ENCODE measurements at places on chromosomes 1 and 21.
A peak's percentile ranks its signal among the peaks of the same experiment; 100 is the strongest.

- no peak for DNase-seq
These were observed 16.7 kb downstream of the POU3F1 start for GRCh38 chr1:38029685-38030511.

GRCh38 chr1:37306461-37306860 is 167.9 kb upstream of the ZC3H12A start:
- no peak for DNase-seq

GRCh38 chr1:165416876-165417275 is 28.1 kb downstream of the RXRG start:
- no peak for DNase-seq

DNA sequence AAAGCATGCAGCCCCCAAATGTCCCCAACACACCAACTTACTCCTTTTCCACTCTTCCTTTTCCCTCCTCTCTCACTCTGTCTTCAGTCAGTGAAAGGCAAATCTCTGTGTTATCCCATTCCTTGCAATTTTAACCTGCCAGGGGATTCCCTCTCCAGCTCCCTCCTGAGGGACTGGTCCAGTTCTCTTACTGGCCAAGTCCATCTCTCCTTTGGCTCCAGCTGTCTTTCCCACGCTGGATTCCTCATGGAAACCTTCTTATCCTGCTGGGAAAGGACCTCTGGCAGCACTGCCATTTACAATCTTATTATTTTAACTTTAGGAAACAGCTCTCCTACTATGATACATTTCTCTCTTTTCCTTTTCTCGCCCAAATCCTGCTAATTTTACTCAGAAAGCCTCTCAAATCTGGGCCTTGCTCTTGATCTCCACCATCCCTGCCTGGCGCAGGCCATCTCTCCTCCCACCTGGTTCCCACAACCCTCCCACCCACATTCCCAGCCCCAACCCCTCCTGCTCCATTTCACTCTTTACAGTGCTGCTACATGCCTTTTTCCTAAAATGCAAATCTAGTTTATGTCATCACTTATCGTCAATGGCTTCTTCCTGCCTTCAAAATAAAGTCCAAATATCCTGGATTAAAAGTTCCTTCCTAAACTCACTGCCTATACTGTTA is 72.7 kb upstream of the CNN3 start:
- DNase-seq, result no peak

GRCh38 chr1:40239626-40240025 is 8.1 kb upstream of the TMCO2 start:
- no peak for DNase-seq

DNA sequence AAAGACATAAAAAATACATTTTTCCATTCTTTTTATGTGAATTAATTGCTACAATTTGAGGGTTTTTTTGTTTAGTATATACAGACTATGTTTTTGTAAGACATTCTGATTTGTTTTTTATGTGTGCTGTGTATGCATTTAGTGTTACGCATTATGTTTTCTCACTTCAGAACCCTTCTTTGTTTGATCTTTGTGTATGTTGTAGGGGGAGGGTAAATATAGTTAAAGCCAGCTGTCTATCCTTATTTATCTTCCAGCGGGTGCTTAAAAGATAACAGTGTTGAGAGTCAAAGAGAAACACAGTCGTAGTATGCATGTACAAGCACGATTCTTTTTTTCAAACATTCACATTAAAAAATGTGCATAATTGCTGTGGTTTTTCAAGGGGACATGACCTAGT is 97.5 kb upstream of the KIAA1614 start:
- DNase-seq, result no peak

DNA sequence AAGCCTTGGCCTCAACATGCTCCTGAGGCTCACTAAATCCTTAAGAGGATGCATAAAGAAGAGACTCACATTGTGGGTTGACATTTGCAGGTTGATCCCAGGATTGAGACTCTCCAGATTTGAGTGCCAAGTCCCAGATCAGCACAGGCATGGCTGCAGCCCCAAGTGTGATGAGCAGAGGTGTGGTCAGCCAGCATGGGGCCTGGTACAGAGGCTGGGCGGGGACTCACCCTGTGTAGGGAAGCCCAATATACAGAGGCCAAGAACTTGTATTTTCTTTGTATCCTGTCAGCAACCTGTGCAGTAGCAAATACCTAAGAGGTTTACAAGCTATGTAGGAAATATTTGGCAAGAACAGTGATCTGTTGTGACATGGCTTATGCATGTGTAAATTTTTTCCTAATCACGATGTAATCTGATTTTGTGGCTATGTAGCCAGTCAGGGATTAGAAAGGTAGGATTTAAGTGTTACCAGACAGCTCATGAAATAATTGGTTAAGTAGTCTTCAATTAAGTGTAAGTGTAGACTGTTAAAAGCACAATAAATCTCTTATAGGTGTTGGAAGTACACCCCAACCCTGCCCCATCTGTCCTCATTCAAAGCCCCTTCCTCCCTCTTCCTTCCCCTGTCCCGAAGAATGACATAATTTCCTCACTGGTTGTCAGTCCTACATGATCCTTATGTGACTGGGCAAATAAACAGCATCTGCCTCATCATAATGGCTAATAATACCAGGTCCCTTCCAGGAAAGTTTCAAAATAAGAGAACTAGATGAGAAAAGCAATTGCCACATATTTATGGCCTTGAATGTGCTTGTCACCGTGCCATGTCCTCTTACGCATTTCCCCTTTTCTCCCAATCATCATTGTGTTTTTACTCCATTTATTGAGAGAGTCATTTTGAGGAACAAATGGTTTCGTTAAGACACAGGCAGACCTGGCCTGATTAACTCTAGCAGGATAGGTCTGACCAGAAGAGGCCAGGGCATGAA is 120.9 kb downstream of the HLX start:
- no peak for DNase-seq

GRCh38 chr1:24909388-24909898 is 20.6 kb downstream of the RUNX3 start:
- no peak for DNase-seq

DNA sequence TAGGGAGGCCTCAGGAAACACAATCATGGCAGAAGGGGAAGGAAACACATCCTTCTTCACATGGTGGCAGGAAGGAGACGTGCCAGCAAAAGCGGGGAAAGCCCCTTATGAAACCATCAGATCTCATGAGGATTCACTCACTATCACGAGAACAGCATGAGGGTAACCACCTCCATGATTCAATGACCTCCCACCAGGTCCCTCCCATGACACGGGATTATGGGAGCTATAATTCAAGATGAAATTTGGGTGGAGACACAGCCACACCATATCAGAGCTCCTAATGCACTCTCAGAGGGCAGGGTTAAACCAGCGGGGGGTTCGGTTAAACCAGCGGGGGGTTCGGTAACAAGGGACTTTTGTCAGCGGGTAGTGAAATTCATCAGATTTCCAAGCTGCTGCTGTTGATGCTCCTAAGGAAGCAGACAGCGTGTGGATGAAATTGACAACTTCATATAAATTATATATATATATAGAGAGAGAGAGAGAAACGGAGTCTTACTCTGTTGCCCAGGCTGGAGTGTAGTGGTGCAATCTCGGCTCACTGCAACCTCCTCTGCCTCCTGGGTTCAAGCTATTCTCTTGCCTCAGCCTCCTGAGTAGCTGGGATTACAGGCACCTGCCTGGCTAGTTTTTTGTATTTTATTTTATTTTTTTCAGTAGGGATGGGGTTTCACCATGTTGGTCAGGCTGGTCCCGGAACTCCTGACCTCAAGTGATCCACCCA is 4.2 kb downstream of the CSTB start:
- no peak for DNase-seq

- DNase-seq, result no peak
These were observed 8.0 kb downstream of the PHLDA3 start for GRCh38 chr1:201460814-201461644.

GRCh38 chr21:38136201-38136600 is 120.6 kb upstream of the KCNJ15 start:
- DNase-seq, result no peak

DNA sequence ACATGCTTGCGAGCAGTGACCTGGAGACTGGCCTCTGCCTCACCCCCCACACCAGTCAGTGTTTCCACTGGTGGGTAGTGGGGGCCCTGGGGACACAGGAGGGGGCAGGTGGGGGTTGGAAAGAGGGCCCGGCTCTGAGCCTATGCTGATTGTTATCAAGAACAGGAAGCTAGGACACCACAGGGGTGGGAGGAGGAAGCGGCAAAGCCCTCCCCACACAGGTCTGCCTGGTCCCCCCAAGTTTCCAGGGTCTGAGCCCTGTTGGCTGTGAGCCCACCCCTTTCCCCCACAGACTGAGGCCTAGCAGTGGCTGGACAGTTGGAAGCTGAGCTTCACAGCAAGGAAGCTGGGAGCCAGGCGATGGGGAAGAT is 1.6 kb upstream of the PTPN7 start:
- peak; percentile 51 for DNase-seq

DNA sequence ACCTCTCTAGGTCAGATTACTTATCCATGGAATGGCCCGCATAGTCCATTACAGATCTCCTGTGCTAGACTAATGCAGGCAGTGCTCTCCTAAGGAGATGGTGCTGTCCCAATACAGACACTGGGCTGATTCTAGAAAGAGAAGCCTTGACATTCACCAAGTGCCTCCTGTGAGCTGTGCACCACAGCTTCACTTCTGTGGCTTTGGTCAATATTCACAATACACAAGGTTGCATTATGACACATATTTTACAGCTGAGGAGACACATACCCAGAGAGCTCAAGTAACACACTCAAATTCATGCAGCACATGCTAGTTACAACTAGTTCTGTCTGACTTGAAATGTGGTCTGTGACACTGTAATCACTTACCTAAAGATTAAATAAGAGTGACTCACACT is 59.4 kb upstream of the LRRC8B start:
- DNase-seq, result no peak

DNA sequence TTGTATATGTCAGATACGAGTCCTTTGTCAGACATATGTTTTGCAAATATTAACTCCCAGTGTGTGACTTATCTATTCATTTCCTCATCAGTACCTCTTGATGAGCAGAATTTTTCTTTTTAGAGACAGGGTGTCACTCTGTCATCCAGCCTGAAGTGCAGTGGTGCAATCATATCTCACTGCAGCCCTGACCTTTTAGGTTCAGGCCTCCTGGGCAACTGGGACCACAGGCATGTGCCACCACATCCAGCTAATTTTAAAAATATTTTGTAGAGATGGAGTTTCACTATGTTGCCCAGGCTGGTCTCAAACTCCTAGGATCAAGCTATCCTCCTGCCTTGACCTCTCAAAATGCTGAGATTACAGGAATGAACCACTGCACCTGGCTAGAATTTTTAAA is 93.0 kb downstream of the HLCS start:
- no peak for DNase-seq

GRCh38 chr1:191261111-191261510 is 783.4 kb upstream of the BRINP3 start:
- no peak for DNase-seq

DNA sequence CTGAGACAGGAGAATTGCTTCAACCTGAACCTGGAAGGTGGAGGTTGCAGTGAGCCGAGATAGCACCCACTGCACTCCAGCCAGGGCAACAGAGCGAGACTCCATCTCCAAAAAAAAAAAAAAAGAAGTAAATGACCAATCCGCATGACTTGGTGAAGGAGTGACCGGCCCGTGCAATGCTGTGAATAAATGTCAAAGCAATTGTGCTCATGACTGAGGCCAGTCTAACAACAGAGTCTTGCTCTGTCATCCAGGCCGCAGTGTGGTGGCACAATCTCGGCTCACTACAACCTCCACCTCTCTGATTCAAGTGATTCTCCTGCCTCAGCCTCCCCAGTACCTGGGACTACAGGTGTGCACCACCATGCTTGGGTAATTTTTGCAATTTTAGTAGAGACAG is 27.8 kb upstream of the SLC19A1 start:
- no peak for DNase-seq

GRCh38 chr1:156480411-156481192 is 20.0 kb downstream of the MEF2D start:
- DNase-seq, result no peak

GRCh38 chr1:68478662-68479061 is 18.2 kb downstream of the DEPDC1 start:
- DNase-seq, result no peak

DNA sequence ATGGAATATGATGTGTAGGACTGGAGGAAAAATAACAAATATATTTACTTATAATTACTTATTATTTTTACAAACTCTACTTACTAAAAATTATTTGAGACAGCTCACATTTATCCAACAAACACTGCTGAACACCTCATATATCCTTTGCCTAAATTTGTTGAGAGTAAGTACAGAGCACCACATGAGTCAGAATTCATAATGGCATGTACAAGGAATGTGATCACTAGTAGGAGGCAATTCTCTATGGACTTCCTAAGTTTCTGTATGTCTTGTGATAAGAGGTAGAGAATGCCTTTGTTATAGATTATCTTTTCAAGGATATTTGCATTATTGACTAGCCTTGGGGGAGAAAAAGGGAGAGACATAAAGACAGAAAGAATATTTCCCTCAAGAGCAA is 8.2 kb upstream of the ST6GALNAC3 start:
- no peak for DNase-seq

- DNase-seq, result no peak
These were observed 249.4 kb downstream of the PLPP3 start for GRCh38 chr1:56329970-56330369.

- DNase-seq, result no peak
These were observed 479.3 kb upstream of the RUNX1 start for GRCh38 chr21:35528116-35529042.

- DNase-seq, result no peak
These were observed 245.9 kb upstream of the SGIP1 start for GRCh38 chr1:66288048-66288447.

- no peak for DNase-seq
These were observed 3.9 kb downstream of the S100A8 start for GRCh38 chr1:153387001-153387400.

- peak; percentile 53 for DNase-seq
These were observed 3.9 kb upstream of the C4BPB start for GRCh38 chr1:207084701-207085180.

GRCh38 chr1:50973875-50974617 is 4.0 kb downstream of the CDKN2C start:
- no peak for DNase-seq

GRCh38 chr1:8174807-8175206 is 143.1 kb upstream of the SLC45A1 start:
- DNase-seq, result no peak

GRCh38 chr21:33201956-33202355 is 27.8 kb upstream of the IFNAR2 start:
- DNase-seq, result no peak

- no peak for DNase-seq
These were observed 28.3 kb downstream of the THAP3 start for GRCh38 chr1:6652986-6653385.

All from GM12864 (cell line).